Renal cortical epithelial cell (primary cell): ENCODE measurements at places on chromosomes 4 and X.
A peak's percentile ranks its signal among the peaks of the same experiment; 100 is the strongest.

DNA sequence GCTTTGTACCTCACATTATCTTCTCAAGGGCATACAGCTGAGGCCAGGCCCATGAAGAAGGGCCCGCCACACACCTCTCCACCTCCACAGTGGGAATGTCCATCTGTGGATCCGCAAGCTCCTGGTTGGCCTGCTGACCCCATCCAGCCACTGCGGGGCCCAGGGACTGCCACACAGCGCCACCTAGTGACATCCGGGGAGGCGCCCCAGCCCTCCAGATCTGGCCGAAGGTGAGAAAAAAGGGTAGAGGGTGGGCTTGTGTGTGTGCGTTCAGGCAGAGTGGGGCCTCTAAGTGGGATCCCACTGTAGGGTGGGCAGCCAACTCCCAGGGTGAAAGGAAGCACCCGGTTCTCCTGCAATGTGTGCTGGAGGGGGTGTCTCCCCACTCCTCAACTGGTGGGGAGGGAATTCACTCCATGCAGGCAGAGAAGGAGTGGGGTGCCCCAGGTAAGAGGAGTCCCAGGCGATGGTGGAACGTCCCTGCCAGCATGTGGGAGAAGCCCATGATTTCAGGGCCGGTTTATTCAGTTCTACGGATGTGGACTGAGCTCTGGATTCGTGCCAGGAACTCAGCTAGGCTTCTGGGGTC is 117.3 kb downstream of the ENPP6 start:
- DNase-seq: peak; percentile 7

DNA sequence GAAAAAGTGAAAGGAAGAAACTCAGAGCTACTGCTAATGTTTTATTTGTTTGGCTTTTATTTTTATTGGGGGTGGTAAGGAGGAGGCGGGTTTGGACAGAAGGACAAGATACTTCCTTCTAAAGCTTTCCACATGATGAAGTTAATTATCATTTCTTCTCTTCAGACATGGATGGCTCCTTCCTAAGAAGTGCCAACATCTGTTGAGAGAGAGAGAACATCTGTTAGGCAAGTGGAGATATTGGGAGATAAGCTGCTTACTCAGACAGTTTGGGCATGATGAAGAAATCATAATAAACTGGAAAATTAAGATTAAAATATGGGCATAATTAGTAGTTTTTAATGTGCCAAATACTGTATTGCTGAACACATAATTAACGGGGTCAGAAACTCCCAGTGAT is 535.7 kb upstream of the INTU start:
- no peak for DNase-seq

- DNase-seq: peak; percentile 1
Observed at GRCh38 chr4:161133586-161134276, 1030.1 kb downstream of the FSTL5 start.

DNA sequence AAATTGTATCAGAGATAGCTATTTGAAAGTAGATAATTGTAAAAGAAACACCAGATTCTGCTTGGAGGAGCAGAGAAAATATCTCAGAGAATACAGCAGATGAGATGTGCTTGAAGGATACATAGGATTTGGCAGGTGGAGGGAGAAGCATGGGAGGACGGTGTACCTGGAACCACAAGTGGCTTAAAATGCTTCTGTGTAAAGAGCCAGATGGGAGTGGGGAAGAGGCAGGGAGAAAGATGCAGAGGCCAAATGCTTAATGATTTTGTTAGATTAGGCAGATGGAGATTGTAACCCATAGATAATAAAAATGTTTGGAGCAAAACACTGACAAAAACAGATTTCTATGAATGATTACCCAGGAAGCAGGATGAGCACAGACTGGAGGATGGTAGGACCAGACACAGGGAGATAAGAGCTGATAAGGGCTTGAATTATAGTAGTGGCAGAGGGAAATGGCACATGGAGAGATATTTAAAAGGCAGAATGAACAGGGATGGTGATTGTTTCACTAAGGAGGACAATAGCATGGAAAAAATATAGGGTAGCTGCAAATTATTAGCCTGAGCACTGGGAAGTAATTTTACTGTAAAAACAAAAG is 145.7 kb upstream of the TBC1D9 start:
- DNase-seq: no peak

- no peak for DNase-seq
Observed at GRCh38 chr4:121072224-121073003, at the start of gene NDNF. NDNF (minus strand) TSS chr4:121072535; CDS start chr4:121045837, 26,698 bp downstream.

DNA sequence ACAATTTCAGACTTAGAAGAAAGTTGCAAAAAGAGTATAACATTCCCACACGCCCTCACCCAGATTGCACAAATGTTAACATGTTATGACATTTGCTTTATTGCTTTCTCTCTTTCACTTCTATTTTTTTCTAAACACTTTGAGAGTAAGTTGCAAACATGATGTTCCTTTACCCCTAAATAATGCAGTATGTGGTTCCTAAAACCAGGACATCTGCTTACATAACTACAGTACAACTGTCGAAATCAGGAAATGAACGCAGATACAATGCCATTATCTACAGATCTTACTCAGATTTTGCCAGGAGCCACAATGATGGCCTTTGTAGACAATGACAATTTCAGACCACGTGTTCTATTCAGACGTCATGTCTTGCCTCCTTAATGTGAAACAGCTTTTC is 22.4 kb downstream of the SH3TC1 start:
- DNase-seq: no peak

- DNase-seq: no peak
Observed at GRCh38 chrX:132393485-132393884, 95.4 kb downstream of the MBNL3 start.

DNA sequence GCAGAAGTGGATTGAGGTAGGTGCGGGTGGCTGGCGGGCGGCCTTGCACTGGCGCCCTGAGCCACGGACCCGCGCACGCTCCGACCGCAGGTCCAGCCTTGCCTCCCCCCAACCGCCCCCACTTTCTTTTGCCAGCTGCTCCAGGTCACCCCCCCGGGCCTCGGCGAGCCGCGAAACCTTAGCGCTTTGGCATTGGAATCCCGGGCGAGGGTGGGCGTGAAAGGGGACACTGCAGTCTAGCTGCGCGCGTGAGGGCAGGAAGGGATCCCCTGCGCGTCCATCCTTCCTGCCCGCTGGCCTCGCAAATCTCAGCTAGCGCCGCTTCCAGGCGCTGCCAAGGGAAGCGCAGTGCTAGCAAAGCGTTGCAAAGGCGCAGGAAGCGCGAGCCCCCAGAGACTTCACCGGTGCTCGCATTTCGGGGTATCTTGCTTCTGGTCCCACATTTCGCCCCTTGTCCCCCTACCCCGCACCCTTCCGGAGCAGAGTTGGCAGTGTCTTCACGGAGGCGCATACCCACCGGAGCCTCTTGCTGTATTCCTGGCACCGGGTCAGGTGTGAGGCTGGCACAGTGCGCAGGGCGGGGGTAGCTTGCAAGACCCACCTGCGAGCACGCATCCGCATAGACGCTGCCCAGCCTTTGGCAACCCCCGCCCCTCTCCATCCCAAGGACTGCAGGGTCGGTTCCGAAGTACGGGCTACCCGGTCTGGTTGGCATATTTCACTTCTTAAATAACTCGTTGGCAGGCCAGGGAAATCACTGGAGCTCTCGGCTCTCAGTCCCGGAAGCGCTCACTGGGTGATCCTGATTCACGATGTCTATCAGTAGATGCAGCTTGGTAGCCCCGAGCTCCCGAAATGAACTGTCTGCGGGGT is 104.4 kb downstream of the UCHL1 start:
- peak; percentile 36 for DNase-seq

DNA sequence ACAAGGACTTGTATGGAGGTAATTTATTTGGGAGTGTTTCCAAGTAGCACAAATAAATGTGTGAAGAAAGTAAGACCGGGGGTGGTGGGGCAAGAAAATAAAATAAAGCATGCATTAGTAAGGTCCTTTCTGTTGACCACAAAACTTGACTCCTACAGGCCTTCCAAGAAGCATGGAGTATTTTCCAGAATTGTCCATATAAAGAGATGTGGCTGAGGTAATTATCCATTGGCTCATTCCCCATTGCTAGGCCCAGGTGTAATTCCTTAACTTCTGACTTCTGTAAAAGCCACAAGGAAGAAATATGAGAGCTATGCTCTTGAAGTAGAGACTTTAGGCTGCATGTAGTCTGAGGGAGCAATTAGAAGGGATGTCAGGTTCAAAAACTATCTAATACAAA is 430.5 kb upstream of the PABPC4L start:
- DNase-seq: peak; percentile 56

GRCh38 chrX:130680164-130681035 is 222.6 kb downstream of the ENOX2 start:
- peak; percentile 30 for DNase-seq

DNA sequence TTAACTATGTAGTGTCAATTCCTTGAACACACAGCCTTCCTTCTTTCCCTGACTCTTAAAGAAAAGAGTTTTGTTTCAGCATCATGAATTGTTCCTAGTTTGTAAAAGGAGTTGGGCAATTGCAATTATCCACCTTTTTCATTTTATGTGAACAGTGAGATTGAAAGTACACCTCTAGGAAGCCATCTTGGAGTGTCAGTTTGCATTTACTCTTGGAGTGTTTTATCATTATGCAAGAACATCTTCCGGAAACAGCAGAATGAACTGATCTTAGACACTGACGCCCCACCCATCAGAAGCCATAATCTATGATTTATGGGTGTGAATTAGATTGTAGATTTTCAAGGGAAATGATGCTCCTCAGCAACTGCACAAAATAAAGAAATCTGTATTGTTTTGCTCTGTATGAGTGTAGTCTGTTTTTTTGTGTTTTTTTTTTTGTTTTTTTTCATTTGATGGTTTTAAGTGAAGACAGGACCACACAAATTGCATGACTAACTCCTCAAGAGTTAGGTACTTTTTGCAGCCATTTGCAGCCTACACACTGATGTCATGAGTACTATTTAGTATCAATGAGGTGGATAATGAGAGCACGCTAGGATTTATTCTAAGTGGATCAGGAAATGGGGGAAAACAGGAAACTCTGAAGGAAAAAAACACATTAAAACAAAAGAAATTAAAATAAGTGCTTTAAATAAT is 19.5 kb upstream of the FGF2 start:
- DNase-seq: no peak

GRCh38 chr4:36243355-36244256 is 708 bp downstream of the ARAP2 start:
- peak; percentile 51 for DNase-seq

- no peak for DNase-seq
Observed at GRCh38 chr4:153579410-153579809, 104.7 kb upstream of the TLR2 start.

DNA sequence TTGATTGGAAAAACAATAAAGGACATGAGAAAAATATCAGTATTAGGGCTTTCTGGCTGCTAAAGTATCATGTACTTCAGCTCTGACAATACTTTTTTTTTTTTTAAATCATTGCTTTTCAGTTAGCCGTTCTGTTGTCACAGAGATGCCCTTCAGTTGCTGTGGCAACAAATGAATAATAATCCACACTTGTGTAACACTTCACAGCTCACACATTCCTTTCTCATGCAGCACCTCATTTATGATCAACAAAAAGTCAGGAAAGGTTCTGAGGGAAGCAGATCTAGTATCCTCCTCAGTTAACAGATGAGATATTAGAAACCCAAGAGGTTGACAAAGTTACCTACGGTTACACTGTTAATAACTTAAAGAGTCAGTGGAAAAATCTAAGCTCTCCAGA is 444.2 kb upstream of the SLIT2 start:
- DNase-seq: peak; percentile 99

GRCh38 chr4:168553714-168554370 is 57.0 kb downstream of the PALLD start:
- DNase-seq: no peak

GRCh38 chr4:146844761-146845160 is 100.9 kb downstream of the TTC29 start:
- no peak for DNase-seq

DNA sequence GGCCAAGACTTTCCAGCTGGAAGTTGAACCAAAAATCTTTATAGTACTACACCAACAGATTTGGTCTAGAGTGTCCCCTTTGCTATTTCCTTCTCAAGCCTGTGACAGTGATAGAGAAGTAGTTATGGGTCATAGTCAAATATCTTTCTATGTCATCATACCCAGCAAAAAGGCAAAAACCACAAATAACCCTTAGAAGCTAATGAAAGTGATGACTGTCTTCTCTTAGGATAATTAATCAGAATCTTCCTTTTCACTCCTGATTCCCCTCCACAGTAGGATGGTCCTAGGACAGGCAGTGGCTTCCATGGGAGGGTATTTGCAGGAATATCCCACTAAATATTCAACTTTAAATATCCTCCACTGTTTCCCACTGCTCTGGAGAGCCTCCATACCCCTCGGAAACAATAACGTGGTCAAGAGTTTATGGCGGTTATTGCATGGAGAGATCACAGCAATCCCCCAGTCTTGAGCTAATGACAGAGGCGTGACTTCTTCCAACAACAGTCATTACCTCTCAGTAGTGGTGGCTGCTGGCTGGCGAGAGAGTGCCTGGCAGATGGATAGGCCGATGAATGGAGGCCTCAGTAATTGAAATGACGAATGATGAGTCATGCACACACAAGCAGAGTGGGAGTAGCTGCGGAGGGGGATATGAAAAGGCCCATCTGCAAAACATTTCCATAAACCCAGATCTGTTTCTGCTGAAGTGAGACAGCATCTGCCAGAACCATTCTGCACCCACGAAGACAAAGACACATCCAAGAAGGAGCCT is 154.9 kb downstream of the STK32B start:
- DNase-seq: peak; percentile 23

GRCh38 chr4:135281230-135281629 is 1079.6 kb upstream of the PABPC4L start:
- peak; percentile 13 for DNase-seq

GRCh38 chr4:125501090-125501489 is 186.3 kb downstream of the FAT4 start:
- DNase-seq: no peak

- no peak for DNase-seq
Observed at GRCh38 chr4:52704133-52704532, 45.0 kb upstream of the USP46 start.

- no peak for DNase-seq
Observed at GRCh38 chr4:63619771-63620170, 789.5 kb downstream of the TECRL start.

DNA sequence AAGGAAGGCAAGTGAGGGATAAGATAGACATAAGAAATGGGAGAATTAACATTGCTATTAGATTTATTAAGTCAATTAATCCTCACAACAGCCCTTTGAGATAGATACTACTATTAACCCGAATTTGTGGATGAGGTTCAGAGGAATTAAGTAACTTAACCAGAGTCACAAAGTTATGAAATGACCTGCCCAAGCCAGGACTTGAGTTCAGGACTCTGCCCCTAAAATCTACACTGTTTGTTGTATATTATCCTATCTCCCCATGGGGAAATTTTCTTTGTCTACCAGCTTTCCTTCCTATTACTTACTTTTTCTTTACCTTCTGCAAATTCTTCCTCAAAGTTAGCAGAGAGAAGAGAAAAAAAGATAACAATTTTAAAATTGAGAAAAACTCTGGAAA is 33.4 kb upstream of the UBQLN2 start:
- DNase-seq: no peak

- no peak for DNase-seq
Observed at GRCh38 chr4:60579335-60579734, 620.8 kb upstream of the ADGRL3 start.
